ENCODE measurements at places on chromosomes 2 and 18.
A peak's percentile ranks its signal among the peaks of the same experiment; 100 is the strongest.

GRCh38 chr2:205047273-205047839 is 502.1 kb downstream of the PARD3B start:
- DNase-seq, result no peak

DNA sequence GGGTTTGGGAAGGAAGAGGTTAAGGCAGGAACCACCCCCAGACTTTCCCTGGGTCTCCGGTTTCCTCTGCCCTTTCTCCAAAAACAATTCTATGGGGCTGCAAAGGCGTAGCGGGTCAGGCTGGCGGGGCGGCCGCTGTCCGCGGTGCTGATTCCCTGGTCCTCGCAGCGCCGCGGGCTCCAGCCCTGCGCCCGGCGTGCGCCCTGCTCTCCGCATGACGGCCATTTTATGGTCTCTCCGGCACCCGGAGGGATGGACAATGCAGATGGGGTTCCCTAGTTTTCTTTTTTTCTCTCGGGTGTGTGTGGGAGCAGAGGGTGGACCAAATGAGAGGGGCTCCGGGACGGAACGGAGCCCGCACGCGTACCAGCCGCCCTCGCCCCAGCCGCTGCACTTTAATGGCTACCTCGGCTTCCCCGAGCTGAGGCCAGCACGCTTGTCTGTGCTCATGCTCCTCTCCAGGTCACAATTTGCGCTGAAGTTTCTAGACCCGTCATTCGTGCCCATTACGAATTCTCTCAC is 1.6 kb downstream of the ST8SIA3 start:
- DNase-seq, result no peak

- no peak for DNase-seq
Observed at GRCh38 chr2:120229341-120229740, 6.1 kb upstream of the TMEM185B start.

DNA sequence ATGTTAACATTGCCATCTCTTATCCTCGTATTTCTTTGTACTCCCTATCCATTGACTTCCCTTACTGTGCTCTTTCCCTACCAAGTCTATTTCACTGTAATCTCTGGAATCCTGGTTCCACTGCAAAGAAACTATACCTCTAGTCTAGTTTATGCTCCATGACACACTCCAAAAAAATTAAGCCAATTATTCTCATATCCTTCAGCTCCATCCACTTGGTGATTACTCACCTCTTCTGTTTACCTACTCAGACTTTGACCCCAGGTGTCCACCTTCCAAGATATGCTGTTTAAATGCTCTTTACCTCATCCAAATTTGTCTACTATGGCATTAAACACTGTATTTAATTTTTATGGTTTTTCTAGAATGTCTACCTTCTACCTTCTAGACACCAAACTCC is 137.9 kb downstream of the ATAD2B start:
- DNase-seq, result peak; percentile 6

DNA sequence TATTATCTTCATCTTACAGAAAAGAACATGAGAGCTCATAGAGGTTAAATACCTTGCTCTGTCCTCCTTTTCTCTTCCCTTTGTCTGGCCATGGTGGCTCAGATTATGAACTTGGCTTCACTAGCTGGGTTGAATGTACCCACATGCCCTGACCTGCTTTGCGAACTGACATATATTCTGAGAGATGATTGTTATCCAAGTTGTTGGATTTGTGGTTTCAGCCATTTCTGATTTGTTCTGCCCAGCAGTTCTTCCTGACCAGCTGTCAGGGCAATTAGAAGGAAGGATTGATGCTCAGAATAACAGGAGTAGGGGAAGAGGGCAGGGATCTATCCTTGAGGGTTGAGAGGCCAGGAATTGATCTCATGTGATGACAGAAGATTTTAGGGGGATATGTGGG is 236.8 kb upstream of the FAM98A start:
- no peak for DNase-seq
